Stimulated activated naive CD8-positive, alpha-beta T cell treated with anti-CD3 and anti-CD28 coated beads, Interleukin-15, Interleukin-2, amounts not matched to agents 100 U/mL and 50 U/mL, for 24 hours (primary cell): ENCODE measurements at places on chromosomes 2 and 18.

DNA sequence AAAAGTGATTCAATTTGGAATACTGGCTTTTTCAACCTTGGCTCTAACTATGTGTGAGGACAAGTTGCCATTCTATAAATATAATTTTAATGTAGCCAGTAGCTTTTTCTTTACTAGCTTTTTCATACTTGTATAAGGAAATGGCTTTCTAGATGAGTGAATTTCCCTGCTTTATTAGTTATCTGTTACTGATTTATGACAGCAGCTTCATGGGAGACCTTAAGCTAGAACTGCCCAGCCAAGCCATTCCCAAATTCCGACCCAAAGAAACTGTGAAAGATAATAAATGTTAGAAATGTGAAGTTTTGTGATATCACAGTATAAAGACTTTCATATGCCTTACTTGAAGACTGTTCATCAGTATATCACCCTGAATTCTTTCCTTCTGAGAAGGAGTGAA, 32.3 kb downstream of the BABAM2 start:
- DNase-seq, result no peak

- DNase-seq, result no peak
Observed at GRCh38 chr2:139813340-139813739, 1033.2 kb upstream of the NXPH2 start.

DNA sequence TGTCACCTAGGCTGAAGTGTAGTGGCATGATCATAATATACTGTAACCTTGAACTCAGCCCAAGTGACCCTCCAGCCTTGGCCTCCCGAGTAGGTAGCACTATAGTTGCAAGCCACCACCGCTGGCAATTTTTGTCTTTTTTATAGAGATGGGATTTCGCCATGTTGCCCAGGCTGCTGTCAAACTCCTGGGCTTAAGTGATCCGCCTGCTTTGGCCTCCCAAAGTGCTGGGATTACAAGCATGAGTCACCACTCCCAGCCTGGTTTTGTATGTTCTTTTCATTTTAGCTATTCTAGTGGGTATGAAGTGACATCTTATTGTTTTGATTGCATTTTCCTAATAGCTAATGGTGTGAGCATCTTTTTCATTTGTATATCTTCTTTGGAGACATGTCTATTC, 11.3 kb upstream of the EXOC6B start:
- DNase-seq, result no peak

DNA sequence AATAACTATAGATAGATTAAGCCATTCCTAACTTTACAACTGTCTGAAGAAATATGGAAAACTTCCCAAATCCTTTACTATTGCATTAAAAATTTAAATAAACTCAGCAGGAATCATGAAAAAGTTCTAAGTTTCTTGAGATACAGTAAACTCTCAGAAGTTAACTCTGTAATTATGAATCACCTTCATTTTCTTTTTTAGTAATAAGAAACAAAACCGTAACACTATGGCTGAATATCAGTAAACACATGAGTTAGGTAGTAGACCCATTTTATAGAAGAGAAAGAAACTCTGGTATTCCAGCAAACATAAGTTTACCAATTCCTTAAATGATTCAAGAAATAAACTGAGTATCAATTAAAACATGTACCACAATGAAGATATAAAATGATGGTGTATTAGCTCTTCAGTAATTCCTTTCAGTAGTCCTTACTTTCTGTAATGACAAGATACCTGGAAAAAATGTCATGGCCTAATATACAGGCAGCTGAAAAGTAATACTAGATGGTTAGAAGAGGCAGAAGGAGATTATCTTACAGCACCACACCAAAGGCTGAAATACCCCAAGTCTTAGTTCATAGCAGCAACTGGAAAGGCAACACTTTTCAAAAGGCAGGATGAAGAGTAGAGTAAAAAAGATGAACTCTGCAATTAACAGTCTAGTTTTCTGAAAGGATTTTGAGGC, 11.5 kb downstream of the TRIP12 start:
- DNase-seq, result no peak
